ENCODE measurements at places on chromosomes 3 and 15.

- DNase-seq: no peak
These were observed 44.6 kb upstream of the SLC25A36 start for GRCh38 chr3:140896997-140897396.

DNA sequence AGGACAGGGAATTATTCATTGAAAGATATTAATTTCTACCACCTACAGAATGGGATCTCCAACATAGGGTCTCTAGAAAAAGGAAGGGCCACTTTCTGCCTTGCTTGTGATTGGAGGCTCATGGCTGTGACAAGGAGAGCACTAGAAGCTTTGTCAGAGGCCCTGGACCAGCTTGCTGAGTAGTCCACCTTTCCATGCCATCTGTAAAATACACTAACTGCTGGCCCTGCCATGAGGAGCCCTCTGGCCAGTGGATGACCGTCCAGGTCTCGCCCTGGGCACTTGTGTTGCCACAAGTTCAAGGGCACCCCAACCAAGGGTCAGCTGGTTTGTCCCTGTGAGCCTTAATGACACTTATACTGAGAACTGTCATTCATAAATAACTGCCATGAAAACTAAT is 1.6 kb upstream of the SYNM start:
- DNase-seq: no peak

GRCh38 chr3:177752831-177753230 is 555.5 kb upstream of the TBL1XR1 start:
- no peak for DNase-seq

DNA sequence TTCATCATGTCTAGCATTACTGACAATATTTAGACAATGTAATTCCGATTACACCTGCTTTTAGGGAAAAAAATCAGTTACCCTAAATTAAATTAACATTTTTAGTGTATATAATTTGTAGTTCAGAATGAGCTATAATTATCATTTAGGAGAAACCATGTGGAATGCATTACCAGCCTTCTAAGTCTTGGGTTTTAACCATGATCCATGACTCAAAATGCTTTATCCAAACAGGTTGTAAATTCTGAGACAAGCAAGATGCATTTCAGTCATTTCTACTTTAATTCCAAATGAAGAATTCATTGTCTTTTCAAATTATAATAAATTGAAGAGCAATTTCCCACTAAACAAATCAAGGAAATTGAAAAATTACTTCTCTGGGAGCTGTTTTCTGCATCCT is 243.7 kb upstream of the LRIG1 start:
- DNase-seq: peak; percentile 61

DNA sequence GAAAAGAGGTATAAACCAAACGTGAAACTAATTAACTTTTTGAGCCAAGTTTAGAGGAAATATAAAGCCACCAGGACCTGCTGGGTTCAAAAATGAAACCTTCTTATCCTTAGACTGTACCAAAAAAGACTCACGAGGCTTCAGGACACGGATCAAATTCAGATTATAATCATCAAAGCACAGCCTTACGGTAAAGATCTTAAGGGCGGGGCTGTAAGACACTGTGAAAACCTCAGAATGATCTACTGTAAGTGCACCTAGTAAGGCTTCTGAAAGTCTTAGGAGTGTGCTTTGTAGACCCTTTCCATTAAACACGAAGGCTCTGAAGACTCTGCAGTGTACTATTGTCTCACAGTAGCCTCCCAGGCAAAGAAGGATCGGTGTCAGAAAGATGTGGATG is 26.8 kb downstream of the TARS3 start:
- no peak for DNase-seq
